ENCODE measurements at places on chromosomes 5 and 9. TPM values are rescaled to one million over a fixed set of nuclear protein-coding genes. Genes with fewer than 3 reads are reported as not detected.

HRH2 gene
- 26.8 TPM for total RNA-seq

GDNF gene
- total RNA-seq = not detected

LHX6 gene
- not detected for total RNA-seq

PROB1 gene
- total RNA-seq = 4.1 TPM

ST8SIA4 gene
- 39.2 TPM for total RNA-seq

OBP2B gene
- not detected for total RNA-seq

PPIC gene
- not detected for total RNA-seq

LRRC19 gene
- total RNA-seq = not detected

SLCO6A1 gene
- total RNA-seq = not detected

SLC34A1 gene
- 2.1 TPM for total RNA-seq

DNA sequence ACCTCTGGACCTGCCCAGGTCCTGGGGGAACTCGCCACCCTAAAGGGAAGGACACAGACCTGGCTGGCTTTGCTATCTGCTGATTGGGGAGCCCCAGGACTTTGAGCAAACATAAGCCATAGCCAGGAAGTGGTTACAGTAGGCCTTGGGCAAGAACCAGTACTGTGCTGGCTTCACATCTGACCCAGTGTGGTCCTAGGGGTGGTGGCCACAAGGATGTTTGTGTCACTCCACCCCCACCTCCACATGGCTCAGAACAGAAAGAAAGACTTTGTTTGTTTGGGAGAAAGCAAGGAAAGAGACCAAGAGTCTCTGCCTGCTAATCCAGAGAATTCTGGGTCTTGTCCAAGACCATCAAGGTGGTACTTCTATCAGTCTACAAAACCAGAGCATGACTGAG is 334.2 kb downstream of the SPOCK1 start:
- H3K4me1 ChIP-seq = no peaks in the 10 kb centered on the region
- no peak overlapping the region for H3K4me3 ChIP-seq

DNA sequence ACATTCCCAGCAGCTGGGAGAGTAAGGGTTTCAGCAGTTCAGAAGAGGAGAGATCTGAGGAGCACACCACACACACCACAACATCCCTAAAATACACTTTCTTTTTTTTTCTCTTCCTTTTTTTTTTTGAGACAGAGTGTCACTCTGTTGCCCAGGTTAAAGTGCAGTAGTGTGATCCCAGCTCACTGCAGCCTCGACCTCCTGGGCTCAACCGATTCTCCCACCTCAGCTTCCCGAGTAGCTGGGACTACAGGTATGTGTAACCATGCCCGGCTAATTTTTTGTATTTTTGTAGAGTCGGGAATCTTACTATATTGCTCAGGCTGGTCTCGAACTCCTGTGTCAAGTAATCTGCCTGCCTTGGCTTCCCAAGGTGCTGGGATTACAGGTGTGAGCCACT is 9.7 kb upstream of the UBAP1 start:
- H3K27ac ChIP-seq = no peak overlapping the region
- DNase-seq = no peak
- H3K36me3 ChIP-seq = no peaks in the 10 kb centered on the region
- H3K27me3 ChIP-seq = no peaks in the 10 kb centered on the region
- H3K4me1 ChIP-seq = peaks cover 12% of the 10 kb centered on the region

DNA sequence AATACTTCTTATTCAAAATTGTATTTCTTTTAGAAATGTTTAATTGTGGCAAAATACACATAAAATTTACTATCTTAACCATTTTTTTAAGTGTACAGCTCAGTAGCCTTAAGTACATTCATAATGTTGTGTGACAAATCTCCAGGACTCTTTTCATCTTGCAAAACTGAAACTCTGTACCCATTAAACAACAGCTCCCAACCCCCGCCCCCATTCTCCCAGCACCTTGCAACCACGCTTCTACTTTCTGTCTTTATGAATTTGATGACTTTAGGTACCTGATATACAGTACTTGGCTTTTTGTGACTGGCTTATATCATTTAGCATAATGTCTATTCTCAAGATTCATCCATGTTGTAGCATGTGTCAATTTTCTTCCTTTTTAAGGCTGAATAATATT is 2.8 kb upstream of the IL5 start:
- no peak overlapping the region for H3K27ac ChIP-seq
- H3K27me3 ChIP-seq = no peaks in the 10 kb centered on the region
- H3K36me3 ChIP-seq = peaks cover 1% of the 10 kb centered on the region
- H3K4me1 ChIP-seq = peaks cover 10% of the 10 kb centered on the region
- DNase-seq = no peak

- H3K27me3 ChIP-seq = peaks cover 7% of the 10 kb centered on the region
- H3K36me3 ChIP-seq = no peaks in the 10 kb centered on the region
- DNase-seq = no peak
- no peak overlapping the region for H3K27ac ChIP-seq
- no peak overlapping the region for H3K4me3 ChIP-seq
Measured at GRCh38 chr5:133746834-133747233, 134.5 kb upstream of the FSTL4 start.

- H3K27ac ChIP-seq = no peak overlapping the region
- H3K4me1 ChIP-seq = no peaks in the 10 kb centered on the region
- DNase-seq = no peak
Measured at GRCh38 chr5:103657301-103657700, 94.7 kb upstream of the NUDT12 start.

DNA sequence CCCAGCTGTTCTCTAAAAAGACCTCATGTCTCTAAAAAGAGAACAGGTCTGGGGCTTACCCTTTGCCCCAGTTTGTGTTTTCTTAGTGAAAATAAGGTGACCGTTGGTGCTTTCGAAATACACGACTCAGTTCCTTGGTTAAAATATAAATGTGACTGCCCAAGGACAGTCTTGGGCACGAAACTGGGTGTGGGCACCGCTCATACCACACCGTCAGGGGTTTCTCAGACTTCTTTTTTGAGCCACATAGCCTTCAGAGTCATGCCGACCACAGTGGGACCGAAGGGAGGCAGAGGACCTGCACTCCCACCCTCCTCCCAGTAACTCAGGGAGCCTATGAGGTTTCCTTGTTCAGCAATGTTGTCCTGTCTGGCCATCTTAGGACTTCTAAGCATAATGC is 6.5 kb downstream of the SNX18 start:
- no peak overlapping the region for H3K27ac ChIP-seq
- peaks cover 17% of the 10 kb centered on the region for H3K36me3 ChIP-seq
- no peak for DNase-seq
- peaks cover 31% of the 10 kb centered on the region for H3K4me1 ChIP-seq
- no peaks in the 10 kb centered on the region for H3K27me3 ChIP-seq
- H3K4me3 ChIP-seq = no peak overlapping the region

DNA sequence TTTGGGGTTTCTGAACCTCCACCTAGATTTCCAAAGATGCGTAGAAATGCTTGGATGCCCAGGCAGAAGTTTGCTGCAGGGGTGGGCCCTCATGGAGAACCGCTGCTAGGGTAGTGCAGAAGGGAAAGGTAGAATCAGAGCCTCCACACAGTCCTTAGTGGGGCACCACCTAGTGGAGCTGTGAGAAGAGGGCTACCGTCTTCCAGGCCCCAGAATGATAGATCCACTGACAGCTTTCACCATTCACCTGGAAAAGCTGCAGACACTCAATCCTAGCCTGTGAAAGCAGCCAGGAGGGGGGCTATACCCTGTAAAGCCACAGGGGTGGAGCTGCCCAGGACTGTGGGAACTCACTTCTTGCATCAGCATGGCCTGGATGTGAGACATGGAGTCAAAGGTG is 13.3 kb upstream of the HSDL2 start:
- H3K27me3 ChIP-seq = peaks cover 10% of the 10 kb centered on the region

- no peak overlapping the region for H3K4me3 ChIP-seq
- peaks cover 2% of the 10 kb centered on the region for H3K4me1 ChIP-seq
- peaks cover 6% of the 10 kb centered on the region for H3K36me3 ChIP-seq
- no peak overlapping the region for H3K27ac ChIP-seq
- no peaks in the 10 kb centered on the region for H3K27me3 ChIP-seq
Measured at GRCh38 chr9:96487949-96488348, 38.0 kb downstream of the HABP4 start.

GRCh38 chr5:80268916-80269315 is 13.1 kb upstream of the SERINC5 start:
- H3K36me3 ChIP-seq = peaks cover 2% of the 10 kb centered on the region
- H3K27ac ChIP-seq = peak overlapping the region; percentile 99
- H3K4me1 ChIP-seq = peaks cover 33% of the 10 kb centered on the region
- no peaks in the 10 kb centered on the region for H3K27me3 ChIP-seq
- DNase-seq = no peak
- H3K4me3 ChIP-seq = peak overlapping the region; percentile 74

GRCh38 chr5:108101130-108101529 is 280.8 kb downstream of the FBXL17 start:
- no peaks in the 10 kb centered on the region for H3K36me3 ChIP-seq
- DNase-seq = no peak
- H3K27ac ChIP-seq = no peak overlapping the region
- H3K27me3 ChIP-seq = no peaks in the 10 kb centered on the region
- H3K4me1 ChIP-seq = no peaks in the 10 kb centered on the region
- no peak overlapping the region for H3K4me3 ChIP-seq

- H3K36me3 ChIP-seq = no peaks in the 10 kb centered on the region
- H3K27me3 ChIP-seq = peaks cover 4% of the 10 kb centered on the region
- H3K4me3 ChIP-seq = no peak overlapping the region
- no peak for DNase-seq
- no peaks in the 10 kb centered on the region for H3K4me1 ChIP-seq
- no peak overlapping the region for H3K27ac ChIP-seq
Measured at GRCh38 chr9:87469793-87470465, 27.7 kb upstream of the DAPK1 start.

- H3K4me3 ChIP-seq = no peak overlapping the region
- no peaks in the 10 kb centered on the region for H3K36me3 ChIP-seq
- H3K27ac ChIP-seq = no peak overlapping the region
- DNase-seq = no peak
- no peaks in the 10 kb centered on the region for H3K27me3 ChIP-seq
- no peaks in the 10 kb centered on the region for H3K4me1 ChIP-seq
Measured at GRCh38 chr5:167688341-167689130, 602.9 kb upstream of the WWC1 start.

DNA sequence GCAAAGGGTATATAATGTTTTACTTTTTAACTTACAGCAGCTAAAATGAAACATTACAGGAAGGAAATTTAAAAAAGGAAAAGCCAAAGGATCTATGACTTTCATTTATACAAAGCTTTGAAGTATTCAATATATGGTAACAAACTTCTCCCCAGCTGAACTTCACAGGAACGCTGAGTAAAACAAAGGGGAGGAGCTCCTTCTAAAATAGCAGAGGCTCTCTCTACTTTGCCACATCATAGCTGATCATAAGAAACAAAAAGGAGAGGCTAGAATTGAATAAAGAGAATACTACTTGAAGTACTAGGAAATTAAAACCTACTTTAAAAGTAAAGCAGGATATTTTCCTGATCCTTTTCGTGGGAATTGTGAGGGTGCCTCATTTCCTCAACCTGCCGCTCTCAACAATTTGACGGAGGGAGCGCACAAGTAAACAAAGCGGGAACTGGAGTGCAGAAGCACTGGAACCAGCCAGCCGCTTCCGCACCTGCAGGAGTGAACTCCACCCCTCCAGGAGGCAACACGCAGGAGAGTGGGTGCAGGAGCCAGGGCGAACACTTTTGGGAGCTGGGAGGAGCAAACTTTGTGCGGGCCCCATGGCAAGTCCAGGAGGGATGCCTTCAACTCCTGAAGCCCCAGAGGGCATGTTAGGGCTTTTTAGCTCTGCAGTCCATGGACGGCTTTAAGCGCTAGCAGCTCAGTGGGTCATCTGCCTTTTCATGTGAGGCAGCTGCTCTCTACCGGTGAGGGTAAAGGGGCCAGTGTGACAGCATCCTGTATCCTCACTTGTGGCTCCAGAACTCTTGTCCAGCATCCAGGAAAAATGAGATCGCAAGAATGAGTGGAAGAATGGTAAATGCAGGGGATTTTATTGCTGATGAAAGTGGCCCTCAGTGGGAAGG is 757.4 kb downstream of the PTPRD start:
- H3K4me3 ChIP-seq = no peak overlapping the region
- no peaks in the 10 kb centered on the region for H3K36me3 ChIP-seq
